ENCODE measurements at places on chromosomes 7 and 10. TPM values are rescaled to one million over a fixed set of nuclear protein-coding genes. Genes with fewer than 3 reads are reported as not detected.

The CALN1 gene
- not detected for total RNA-seq

The RFC2 gene
- total RNA-seq, result 112 TPM

The GFRA1 gene
- total RNA-seq, result 26.5 TPM

The NPY4R gene
- not detected for total RNA-seq

DNA sequence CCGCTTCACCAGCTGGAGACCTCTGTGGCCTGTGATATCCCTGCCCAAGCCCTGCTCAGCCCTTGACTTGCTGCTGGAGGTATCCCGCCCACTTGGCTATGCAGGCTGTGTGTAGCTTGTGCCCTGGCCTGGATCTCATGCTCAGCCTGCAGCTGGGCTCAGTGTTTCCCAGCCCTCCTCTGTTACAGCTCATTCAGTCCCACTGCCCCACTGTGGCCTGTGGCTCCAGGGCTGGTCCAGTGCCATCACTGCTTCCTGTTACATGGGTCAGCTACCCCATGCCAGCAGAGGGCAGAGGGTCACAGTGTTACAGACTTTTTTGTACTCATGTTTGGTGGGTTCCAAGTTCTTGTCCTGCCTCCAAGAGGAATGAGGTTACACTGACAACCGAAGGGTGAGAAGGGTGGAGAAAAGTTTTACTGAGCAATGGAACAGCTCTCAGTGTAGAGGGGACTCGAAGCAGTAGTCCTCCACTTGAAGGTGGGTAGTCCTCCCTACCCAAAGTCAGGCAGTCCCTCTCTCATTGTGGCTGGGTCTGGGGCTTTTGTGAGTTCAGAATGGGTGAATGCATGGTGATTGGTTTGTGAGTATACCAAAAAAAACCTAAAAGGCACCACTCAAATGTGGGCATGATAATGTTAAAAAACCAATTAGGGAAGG lies 100.4 kb downstream of the ANKRD7 start:
- H3K4me3 ChIP-seq, result no peak overlapping the region
- no peaks in the 10 kb centered on the region for H3K36me3 ChIP-seq
- no peak overlapping the region for H3K27ac ChIP-seq
- no peaks in the 10 kb centered on the region for H3K4me1 ChIP-seq
- H3K27me3 ChIP-seq, result no peaks in the 10 kb centered on the region
- no peak for DNase-seq

DNA sequence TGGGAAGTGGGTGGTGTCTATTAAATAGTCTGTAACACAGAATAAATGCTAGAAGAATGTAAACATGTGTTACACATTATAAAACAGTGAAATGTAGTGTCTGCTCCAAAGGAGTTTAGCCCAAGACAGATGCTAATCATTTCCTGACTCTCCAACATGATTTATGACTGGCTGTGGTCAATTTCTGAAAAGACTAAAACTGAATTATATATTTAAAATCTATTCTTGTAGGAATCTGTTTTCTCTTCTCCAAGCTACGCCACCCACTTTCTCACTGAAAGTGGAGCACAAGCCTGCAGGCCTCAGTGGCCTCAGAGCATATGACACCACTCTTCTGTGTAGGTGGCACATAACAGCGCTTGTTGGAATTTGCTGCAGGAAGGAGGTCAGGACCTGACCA lies 44.4 kb downstream of the CTTNBP2 start:
- no peaks in the 10 kb centered on the region for H3K4me1 ChIP-seq
- no peak overlapping the region for H3K27ac ChIP-seq
- no peaks in the 10 kb centered on the region for H3K27me3 ChIP-seq
- no peaks in the 10 kb centered on the region for H3K36me3 ChIP-seq
